ENCODE measurements at places on chromosomes 16 and 17. TPM values are rescaled to one million over a fixed set of nuclear protein-coding genes. Genes with fewer than 3 reads are reported as not detected.

The RPGRIP1L gene
- 2.6 TPM for total RNA-seq

The B4GALNT2 gene
- total RNA-seq = not detected

The FBXL19 gene
- 4.2 TPM for total RNA-seq

The SLFN14 gene
- not detected for total RNA-seq

The ST6GALNAC2 gene
- total RNA-seq = 17.8 TPM

The NUP88 gene
- 54.4 TPM for total RNA-seq

The KRT33A gene
- not detected for total RNA-seq

The SCARF1 gene
- 6.9 TPM for total RNA-seq

The SAT2 gene
- total RNA-seq = 70.1 TPM

The TBX6 gene
- total RNA-seq = 0.59 TPM

The VKORC1 gene
- 15.9 TPM for total RNA-seq

The C16orf96 gene
- 0.04 TPM for total RNA-seq

The CRYBA1 gene
- not detected for total RNA-seq

The HCRT gene
- total RNA-seq = not detected

The POLR3K gene
- total RNA-seq = 16.2 TPM

The DLX4 gene
- total RNA-seq = not detected

The MRPL58 gene
- 57.7 TPM for total RNA-seq

The ATP2C2 gene
- total RNA-seq = not detected

The MT1A gene
- 4.0 TPM for total RNA-seq

The HS3ST3A1 gene
- not detected for total RNA-seq

The KRT36 gene
- total RNA-seq = not detected

The CCDC200 gene
- total RNA-seq = not detected

The VASN gene
- total RNA-seq = 3.5 TPM

The KRT27 gene
- not detected for total RNA-seq

The KRT10 gene
- total RNA-seq = 32.9 TPM

Measured in psoas muscle (tissue), 8 donors.